ENCODE measurements at places on chromosomes 7 and 10.

GRCh38 chr10:42942279-42942950 is 134.5 kb upstream of the RET start:
- no peaks in the 10 kb centered on the region for H3K27me3 ChIP-seq
- H3K4me1 ChIP-seq: no peaks in the 10 kb centered on the region
- H3K27ac ChIP-seq: no peak overlapping the region
- H3K4me3 ChIP-seq: no peak overlapping the region
- no peak for DNase-seq

DNA sequence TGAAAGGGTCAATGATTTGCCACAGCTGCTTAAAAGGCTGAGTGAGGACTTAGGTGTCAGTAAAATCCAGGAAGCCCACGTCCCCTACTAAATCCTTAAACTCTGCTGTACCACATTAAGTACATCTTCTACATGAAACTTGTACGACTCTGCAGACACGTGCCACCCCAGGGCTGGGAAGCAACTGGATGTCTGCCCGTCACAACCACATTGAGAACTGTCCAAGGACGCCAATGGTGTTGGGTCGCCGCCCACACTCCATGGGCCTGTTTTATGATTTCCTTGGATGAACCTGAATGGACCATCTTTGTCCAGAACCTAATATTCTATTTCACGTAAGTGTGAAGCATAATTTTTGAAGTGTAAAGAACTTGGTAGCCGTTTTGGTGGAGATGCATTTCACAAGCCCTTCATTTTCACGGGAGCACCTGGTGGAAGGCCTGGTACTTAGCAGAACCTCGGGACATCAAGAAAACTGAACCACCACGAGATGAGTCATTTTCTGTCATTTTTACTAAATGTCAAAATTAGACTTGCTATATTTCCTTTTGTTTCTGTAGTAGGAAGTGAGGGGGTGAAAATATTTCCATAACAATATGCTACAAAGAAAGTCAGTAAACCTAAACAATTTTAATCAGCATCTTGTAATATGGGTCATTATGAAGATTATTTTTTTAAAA is 134.9 kb downstream of the SFMBT2 start:
- no peaks in the 10 kb centered on the region for H3K4me1 ChIP-seq
- H3K36me3 ChIP-seq: peaks cover 8% of the 10 kb centered on the region
- H3K4me3 ChIP-seq: no peak overlapping the region
- DNase-seq: no peak

DNA sequence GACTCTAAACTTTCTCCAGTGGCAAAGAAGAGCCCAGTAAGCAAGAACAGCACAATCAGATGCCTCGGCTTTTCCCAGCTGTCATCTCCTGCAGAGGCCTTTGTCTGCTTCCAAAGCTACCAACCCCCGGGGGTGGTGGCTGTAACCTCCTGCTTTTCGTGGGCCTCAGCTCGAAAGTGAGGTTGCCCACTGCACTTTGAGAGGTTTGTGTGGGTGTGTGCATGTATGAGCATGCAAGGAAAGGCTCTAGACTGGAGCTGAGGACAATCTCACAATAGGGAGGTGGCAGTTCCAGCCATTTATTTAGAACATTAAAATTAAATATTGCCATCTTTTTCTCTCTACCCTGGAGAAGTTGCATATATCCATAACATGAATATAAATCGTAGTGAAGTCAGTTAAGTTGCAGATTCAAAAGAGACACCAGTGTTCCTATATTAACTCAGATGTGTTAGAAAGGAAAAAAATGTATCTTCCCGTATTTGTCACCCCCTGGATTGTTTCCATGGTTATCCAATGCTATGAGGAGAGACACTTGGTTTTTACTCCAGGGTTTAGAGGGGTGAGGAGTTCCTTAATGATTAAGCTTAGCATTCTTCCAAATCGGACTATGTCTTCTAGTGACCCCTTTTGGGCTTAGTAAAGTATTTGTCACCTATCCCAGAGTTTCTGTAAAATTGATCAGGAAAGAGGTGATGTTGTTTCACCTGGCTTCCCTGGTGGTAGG is 781.1 kb downstream of the INHBA start:
- H3K27ac ChIP-seq: no peak overlapping the region
- H3K27me3 ChIP-seq: no peaks in the 10 kb centered on the region
- no peak for DNase-seq
- H3K4me1 ChIP-seq: no peaks in the 10 kb centered on the region

- H3K27me3 ChIP-seq: no peaks in the 10 kb centered on the region
- no peaks in the 10 kb centered on the region for H3K4me1 ChIP-seq
- no peaks in the 10 kb centered on the region for H3K36me3 ChIP-seq
- no peak overlapping the region for H3K27ac ChIP-seq
- DNase-seq: no peak
Observed at GRCh38 chr7:139153832-139154231, 44.3 kb upstream of the ZC3HAV1 start.

DNA sequence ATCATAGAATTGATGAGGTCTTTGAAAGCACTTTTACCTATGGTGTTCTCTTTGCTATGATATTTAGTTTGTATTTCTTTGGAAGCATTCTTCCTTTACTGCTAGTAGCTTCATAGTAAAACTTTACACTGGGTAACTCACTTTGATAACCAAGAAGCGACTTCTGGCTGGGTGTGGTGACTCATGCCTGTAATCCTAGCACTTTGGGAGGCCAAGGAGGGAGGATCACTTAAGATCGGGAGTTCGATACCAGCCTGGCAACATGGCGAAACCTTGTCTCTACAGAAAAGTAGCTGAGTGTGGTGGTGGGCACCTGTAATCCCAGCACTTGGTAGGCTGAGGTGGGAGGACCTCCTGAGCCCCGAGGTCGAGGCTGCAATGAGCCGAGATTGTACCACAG is 36.2 kb downstream of the CCDC126 start:
- DNase-seq: no peak
- no peak overlapping the region for H3K27ac ChIP-seq
- peaks cover 5% of the 10 kb centered on the region for H3K36me3 ChIP-seq
- no peaks in the 10 kb centered on the region for H3K27me3 ChIP-seq
- no peak overlapping the region for H3K4me3 ChIP-seq
- no peaks in the 10 kb centered on the region for H3K4me1 ChIP-seq

GRCh38 chr7:157503229-157503628 is 166.4 kb downstream of the DNAJB6 start:
- H3K4me3 ChIP-seq: no peak overlapping the region
- DNase-seq: no peak
- peaks cover 19% of the 10 kb centered on the region for H3K4me1 ChIP-seq
- H3K36me3 ChIP-seq: no peaks in the 10 kb centered on the region
- no peaks in the 10 kb centered on the region for H3K27me3 ChIP-seq
- H3K27ac ChIP-seq: peak overlapping the region; percentile 20

All from CD14-positive monocyte (primary cell).